Stimulated activated CD4-positive, alpha-beta T cell treated with anti-CD3 and anti-CD28 coated beads, Interleukin-15, amount 100 ng/mL, for 24 hours (primary cell): ENCODE measurements at places on chromosomes 12 and 14.

- no peak for DNase-seq
Observed at GRCh38 chr12:126570566-126570965, 1505.3 kb downstream of the AACS start.

DNA sequence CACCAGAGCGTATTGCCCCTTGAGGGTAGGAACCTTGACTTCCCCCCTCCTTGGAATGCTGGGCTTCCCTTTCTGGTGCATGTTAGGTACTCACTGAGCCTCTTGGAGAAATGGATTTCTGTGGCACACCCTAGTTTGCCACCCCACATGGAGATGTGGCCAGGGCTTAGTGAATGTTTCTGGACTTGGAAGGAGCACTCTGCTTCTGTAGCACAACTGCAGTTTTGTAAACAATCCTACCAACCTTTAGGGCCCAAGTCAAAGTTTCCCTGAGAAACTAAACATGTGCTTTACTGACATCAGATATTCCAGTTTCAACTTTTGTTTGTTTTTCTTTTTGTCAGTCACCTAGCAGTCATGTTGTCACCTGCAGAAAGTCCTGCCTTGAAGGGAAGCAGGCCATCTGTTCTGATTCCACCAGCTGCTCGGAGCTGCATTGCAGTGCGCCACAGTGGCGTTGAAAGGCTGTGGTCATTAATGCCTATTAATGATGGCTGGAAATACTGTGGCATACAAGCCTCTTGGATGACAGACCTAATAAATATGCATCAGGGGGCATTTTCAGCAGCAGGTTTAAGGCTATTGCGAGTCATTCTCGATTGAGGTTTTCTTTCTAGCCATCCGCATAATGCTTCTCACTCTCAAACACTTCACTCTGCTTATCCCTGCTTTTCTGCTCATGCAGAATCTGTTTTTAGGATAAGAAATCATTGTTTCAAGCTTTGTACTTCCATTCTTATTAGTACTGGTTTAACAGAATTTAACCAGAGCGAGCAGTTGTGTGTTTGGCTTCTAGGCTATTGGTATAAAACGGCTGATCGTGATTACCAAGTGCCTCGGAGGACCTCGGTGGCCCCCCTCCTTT lies 7.8 kb downstream of the PELI2 start:
- DNase-seq: no peak

GRCh38 chr12:5535541-5535940 lies 103.6 kb downstream of the NTF3 start:
- DNase-seq: no peak

GRCh38 chr12:120343039-120343537 lies 15.5 kb upstream of the PLA2G1B start:
- DNase-seq: no peak

DNA sequence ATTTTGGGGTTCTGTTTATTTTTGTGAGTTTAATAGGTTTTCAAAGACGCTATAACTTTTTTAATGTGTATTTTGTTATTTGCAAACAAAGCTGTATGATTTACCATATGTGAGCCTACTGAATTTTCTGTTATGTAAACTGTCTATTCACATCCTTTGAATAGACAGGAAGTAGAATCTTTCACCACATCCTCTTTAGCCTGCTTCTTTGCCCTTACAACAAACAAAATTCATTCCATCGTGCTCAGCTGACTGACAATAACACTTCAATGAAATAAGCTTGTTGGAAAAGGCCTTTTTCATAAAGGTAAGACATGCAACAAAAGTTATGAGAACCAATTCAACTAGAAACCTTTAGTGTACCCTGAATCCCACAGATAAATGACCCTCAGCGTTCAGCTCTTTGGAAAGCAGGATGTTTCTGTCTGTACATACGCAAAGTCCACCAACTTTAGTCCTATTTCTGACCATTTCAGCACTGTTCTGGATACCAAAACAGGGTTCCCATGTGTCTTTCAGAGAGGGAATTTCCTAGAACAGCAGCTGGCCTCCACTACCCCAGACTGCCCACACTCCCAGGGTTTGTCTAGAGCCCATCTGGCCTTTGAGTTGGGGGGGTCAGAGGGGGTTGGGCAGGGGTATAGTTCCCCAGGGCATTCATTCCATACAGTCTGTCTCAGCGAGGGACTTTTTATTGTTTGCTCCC lies 71.3 kb downstream of the DUSP6 start:
- DNase-seq: no peak

GRCh38 chr12:54138219-54138618 lies 50.6 kb downstream of the SMUG1 start:
- no peak for DNase-seq

- no peak for DNase-seq
Observed at GRCh38 chr12:132389526-132390286, 60.3 kb upstream of the GALNT9 start.
